ENCODE measurements at places on chromosomes 13 and 19.

DNA sequence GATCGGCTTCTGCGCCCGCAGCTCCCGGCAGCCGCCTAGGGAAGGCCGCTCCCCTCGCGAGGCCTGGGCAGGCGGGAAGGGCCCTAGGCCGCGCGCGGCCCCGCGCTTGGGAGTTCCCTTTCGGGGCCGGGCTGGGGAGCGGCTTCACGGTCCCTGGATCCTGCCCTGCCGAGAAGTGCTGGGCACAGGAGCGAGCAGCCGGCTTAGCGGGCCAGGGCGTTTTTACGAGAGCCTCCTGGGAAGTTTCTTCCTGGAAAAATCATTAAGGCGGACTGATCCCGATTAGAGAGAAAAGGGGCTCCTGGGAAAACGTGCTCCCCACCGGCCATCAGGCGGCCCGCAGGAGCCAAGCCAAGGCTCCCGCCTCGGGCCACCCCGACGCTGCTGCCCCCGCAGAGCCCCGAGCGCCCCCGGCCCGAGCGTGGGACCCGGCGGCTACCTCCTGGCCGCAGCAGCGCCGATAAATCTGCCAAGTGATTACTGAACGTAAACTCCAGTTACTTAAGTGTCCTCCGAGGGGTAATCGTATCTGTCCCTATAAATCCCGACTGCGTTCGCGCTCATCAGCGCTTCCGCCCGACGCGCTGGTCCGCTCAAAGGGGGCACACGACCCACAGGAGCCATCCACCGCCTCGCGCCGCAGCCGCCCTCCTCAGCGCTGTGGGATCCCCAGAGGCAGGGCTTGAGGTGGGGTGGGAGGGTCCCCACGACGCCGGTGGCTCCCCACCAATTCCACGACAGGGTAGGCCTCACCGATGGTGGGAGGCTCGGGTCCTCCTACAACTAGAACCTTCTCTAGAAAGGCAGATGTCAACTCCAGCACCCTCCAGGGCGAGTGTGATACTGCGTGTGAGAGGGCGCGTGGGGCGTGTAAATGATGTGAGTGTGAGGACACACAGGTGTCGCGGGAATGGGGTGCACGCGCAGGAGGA lies 2.8 kb downstream of the ZIC5 start:
- DNase-seq = no peak

DNA sequence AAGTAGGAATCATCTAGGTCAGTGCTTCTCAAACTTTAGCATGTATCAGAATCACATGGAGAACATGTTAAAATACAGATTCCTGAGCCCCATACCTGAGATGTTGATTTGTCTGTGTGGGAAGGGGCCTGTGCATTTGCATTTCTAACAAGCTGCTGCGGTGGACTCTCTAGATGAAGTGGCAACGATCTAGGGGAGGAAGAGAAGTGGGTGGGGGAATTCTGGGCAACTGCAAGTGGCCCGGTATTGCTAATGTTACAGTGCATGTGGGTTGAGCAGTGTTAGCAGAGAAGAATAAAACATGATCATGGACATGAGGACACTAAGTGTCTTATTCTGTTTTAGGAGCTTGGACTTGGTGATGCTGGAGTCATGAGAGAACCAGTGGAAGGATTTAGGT lies 329.0 kb downstream of the OLFM4 start:
- DNase-seq = no peak

DNA sequence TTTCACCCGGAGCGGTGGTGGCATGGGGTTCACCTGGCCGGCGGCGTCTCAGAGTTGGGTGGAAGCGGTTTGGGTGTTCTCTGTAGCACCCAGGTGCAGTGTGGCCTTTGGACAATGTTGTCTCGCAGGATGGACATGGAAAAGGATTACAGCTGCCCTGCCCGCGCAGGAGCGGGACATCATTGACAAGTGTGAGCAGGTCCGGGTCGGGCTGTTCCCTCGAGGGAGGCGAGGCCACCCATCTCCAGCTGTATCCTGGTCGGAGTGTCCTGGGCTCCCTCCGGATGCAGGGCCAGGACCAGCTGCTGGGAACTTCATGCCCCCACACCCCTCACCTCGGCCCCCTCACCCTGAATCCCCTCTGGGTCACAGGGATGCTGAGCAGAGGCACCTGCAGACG lies 7.8 kb upstream of the ZNF14 start:
- DNase-seq = no peak

DNA sequence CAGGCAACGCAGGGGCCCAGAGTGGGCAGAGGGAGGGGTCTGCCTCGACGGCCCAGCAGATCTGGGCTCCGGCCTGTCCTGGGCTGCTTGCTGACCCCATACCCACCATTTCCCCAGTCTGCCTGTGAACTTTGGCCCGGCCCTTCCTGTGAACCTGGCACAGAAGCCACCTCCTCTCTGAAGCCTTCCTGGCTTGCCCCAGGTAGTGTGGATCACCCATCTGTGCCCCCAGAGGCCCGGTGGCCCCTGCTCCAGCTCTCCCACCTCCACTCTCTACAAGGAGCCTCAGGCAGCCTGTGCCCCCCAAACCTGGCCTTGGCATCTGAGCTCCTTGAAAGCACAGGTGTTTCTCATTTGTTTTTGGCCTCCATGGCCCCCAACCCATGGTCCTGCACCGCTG lies 15.7 kb downstream of the PLEKHF1 start:
- DNase-seq = no peak

- no peak for DNase-seq
Observed at GRCh38 chr13:93951108-93951507, 528.4 kb downstream of the DCT start.
